ENCODE measurements at places on chromosomes 16 and 17. TPM values are rescaled to one million over a fixed set of nuclear protein-coding genes. Genes with fewer than 3 reads are reported as not detected.

Gene KCNJ12
- 2.3 TPM for total RNA-seq

Gene CCL1
- total RNA-seq: not detected

Gene PRSS27
- total RNA-seq: 0.74 TPM

Gene TMC8
- total RNA-seq: not detected

Gene KRT12
- not detected for total RNA-seq

Gene ACSM2A
- not detected for total RNA-seq

Gene HLF
- not detected for total RNA-seq

Gene MRPL45
- total RNA-seq: 31.9 TPM

Gene KCNG4
- not detected for total RNA-seq

Gene TEKT1
- not detected for total RNA-seq

Gene INCA1
- 0.57 TPM for total RNA-seq

Gene CCDC78
- 1.7 TPM for total RNA-seq

Gene PIRT
- not detected for total RNA-seq

Gene KRT32
- total RNA-seq: not detected

Gene CSH1
- not detected for total RNA-seq

Gene SLFN14
- not detected for total RNA-seq

Gene AURKB
- total RNA-seq: 2.7 TPM

Gene RAB26
- 0.71 TPM for total RNA-seq

Gene EPX
- total RNA-seq: not detected

Gene GPATCH8
- total RNA-seq: 12.7 TPM

Gene PSMD7
- 87.0 TPM for total RNA-seq

Gene HSD11B2
- total RNA-seq: not detected

Gene CDH3
- 0.14 TPM for total RNA-seq

Gene RBFOX1
- not detected for total RNA-seq

Gene GRAPL
- not detected for total RNA-seq

Gene ITGAD
- not detected for total RNA-seq

Gene KRTAP9-2
- total RNA-seq: not detected

Gene P2RX5
- total RNA-seq: 0.71 TPM

Gene HSD17B1
- total RNA-seq: 0.85 TPM

Gene COPRS
- total RNA-seq: 93.1 TPM

Gene ZNF385C
- under 0.01 TPM for total RNA-seq

Gene USP31
- 3.4 TPM for total RNA-seq

Gene XYLT2
- 46.5 TPM for total RNA-seq

Gene BEAN1
- total RNA-seq: not detected

Gene ABCC11
- under 0.01 TPM for total RNA-seq

Gene SCIMP
- not detected for total RNA-seq

Gene QRICH2
- 3.0 TPM for total RNA-seq

Gene SLC38A8
- total RNA-seq: not detected

Gene MGAT5B
- 0.18 TPM for total RNA-seq

Gene GGT6
- not detected for total RNA-seq

Gene CAVIN1
- total RNA-seq: 452 TPM

Gene FOXO3B
- total RNA-seq: 2.1 TPM

Gene CD7
- total RNA-seq: 0.09 TPM

Gene MYH3
- 0.43 TPM for total RNA-seq

Gene NXPH3
- total RNA-seq: 0.14 TPM

Gene CSF3
- 0.37 TPM for total RNA-seq

Gene DUSP14
- total RNA-seq: 46.8 TPM

Gene ALG1
- 36.8 TPM for total RNA-seq

Gene EPOP
- 0.83 TPM for total RNA-seq

Gene HSD3B7
- 28.3 TPM for total RNA-seq

Gene SLC52A1
- total RNA-seq: 0.14 TPM

Gene RDM1
- total RNA-seq: 0.09 TPM

Gene ZNF423
- 1.0 TPM for total RNA-seq

Gene TPSB2
- total RNA-seq: not detected

Gene TPSAB1
- total RNA-seq: not detected

Gene NOXO1
- total RNA-seq: 0.14 TPM

Gene ALOX12B
- not detected for total RNA-seq

Gene ZDHHC1
- total RNA-seq: 5.3 TPM

Gene SSTR5
- total RNA-seq: not detected

Measured in smooth muscle cell of bladder (primary cell).